ENCODE measurements at places on chromosomes 6 and 20.

DNA sequence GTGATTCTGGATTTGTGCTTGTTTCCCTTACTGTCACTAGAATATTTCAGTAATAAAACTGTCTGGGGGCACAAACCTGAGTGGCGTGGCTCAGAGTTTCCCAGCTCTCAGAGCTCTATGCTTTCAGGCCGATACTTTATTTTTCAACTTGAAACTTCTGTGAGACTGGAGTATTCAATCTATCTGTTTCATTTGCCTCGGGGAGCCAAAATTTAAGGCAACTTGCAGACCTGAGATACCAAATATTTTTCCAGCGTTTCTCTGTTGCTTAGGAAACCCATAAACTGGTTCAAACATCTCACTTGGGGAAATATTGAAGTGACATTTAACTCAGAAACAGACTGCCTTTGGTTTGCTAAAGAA is 74.7 kb downstream of the SOBP start:
- no peak for DNase-seq

DNA sequence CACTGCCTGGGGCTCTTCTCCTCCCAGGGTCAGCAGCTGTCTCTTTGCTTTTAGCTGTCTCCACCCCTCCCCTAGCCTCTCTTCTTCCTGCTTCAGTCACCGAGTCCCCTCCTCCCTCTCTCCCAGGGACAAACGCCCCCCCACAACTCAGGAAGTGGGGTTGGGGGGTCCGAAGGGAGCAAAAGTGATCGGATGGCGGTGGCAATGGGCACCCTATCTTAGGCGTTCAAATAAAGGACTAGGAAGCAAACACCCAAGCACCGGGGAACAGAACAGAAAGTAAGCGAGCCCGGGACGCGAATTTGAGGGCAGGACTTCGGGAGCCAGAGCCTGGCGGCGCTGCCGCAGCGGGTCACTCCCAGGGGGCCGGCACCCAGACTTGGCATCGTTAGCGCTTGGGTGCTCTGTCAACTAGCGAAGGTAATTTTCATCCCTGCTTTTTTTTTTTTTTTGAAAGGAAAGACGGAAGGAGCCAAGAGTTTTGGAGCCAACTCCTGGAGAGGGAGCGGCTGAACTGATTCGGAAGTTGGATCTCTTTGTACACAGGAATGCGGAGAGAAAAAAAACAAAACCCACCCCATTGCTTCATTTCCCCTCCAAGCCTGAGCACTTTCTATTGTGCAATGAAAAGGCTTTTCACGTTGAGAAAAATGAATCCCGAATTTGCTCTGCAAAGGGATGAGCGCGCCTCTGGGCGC is 815 bp upstream of the ITPR3 start:
- peak; percentile 63 for DNase-seq

GRCh38 chr6:111074311-111074710 is 13.0 kb upstream of the SLC16A10 start:
- no peak for DNase-seq

- DNase-seq, result no peak
These were observed 123.0 kb downstream of the FARS2 start for GRCh38 chr6:5384276-5384675.

GRCh38 chr20:63092660-63093215 is 86.0 kb upstream of the BHLHE23 start:
- peak; percentile 29 for DNase-seq

GRCh38 chr20:40309731-40310130 is 379.3 kb downstream of the MAFB start:
- no peak for DNase-seq

- DNase-seq, result peak; percentile 60
These were observed 130.6 kb upstream of the INSM1 start for GRCh38 chr20:20237093-20237959.

- no peak for DNase-seq
These were observed 33.1 kb downstream of the HBS1L start for GRCh38 chr6:135021310-135022049.

DNA sequence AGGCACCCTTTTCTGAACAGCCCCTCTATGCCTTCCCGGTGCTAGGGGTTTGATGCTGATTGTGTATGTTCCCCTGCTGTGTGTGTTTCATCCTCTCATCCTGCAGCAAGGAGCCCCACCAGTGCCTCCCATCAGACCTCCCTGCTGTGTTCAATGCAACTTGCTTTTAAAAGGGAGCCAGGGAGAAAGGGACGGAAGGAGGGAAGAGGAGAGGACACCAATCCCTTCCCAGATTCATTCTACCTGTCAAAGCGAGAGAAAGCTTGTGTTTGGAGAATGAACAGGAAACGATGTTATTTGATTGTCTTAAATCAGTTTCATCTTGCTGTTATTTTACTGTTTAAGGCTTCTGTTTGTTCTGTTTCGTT is 259.2 kb downstream of the ADGB start:
- DNase-seq, result peak; percentile 52

- DNase-seq, result no peak
These were observed 49.4 kb upstream of the CD83 start for GRCh38 chr6:14068133-14068532.

DNA sequence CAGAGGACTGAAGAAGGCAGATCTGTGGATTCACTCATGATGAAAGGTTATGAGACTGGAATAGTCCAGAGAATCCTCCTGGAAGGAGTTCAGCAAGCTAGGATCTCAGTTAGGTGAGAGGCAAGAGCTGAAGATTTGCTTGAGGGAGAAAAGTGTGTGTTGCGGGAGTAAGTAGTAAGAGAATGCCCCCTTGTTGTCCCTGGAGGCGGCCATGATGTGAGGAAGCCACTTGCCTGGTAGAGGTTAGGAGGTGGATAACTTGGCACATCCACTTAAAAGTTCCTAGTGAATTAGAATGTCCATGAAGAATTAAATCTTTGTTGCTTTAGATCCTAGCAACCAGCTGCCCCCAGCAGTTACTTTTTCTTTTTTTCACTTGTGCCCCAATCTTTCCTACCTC is 162.5 kb downstream of the MMS22L start:
- no peak for DNase-seq

GRCh38 chr6:95681736-95682135 is 104.4 kb downstream of the MANEA start:
- DNase-seq, result no peak

DNA sequence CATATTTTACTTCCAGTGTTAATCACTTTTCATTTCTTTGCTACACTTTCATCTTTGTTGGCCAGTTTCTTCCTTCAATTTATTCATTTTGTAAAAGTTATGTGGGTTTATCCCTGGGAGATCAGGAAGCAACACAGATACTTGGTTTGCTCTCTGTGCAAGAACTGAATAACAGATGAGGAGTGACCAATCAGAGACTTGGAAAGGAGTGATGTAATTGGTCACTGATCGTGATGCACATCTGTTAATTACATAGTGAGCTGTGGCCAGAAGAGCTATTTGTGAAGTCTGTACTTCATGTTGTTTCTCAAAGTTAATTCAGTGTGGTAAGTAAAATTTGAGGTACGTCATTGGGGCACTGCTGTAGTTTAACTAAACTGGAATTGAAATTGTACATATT is 21.3 kb downstream of the ANKRD6 start:
- no peak for DNase-seq

- DNase-seq, result no peak
These were observed 155.5 kb upstream of the RPS6KA2 start for GRCh38 chr6:166782520-166782919.

GRCh38 chr6:149729824-149730223 is 11.9 kb upstream of the LATS1 start:
- no peak for DNase-seq

DNA sequence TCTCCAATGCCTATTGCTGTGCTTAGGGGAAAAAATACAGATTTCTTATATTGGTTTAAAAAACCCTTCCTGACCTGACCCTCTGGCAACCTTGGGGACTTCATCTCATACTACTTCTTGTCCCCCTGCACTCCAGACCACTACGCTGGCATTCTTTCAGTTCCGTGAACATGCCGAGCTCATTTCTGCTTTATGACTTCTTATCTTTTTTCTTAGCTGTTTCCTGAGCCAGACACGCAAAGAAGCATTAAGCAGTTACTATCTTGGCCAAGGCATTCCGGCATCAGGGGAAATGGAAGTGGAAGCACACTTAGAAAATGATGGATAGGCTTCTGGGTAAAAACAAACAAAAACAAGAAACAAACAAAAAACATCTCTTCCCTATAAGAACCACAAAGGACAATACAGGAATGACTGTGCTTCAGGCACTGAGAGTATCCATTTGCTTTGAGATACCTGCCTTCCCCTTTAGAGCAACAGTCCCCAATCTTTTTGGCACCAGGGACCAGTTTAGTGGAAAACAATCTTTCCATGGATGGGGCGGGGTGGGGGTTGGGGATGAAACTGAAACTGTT is 4.4 kb upstream of the CCDC28A start:
- no peak for DNase-seq

DNA sequence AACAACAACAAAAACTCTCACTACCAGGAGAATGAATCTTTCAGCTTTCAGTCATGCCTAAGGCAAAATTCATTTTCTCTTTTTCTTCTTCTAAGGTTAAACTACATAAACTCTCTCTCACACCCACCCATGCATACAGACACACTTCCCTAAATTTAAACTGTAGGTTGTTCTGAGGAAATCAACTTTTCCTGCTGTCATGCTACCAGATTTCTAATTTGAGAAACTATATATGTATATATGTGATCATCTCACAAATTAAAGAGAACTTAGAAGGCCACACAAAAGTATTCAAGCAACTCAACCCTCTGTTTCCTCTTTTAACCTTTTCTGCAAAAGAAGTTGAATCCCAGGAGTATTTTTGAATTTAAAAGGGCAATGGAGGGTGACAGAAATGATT is 532.5 kb downstream of the KIF16B start:
- DNase-seq, result no peak

DNA sequence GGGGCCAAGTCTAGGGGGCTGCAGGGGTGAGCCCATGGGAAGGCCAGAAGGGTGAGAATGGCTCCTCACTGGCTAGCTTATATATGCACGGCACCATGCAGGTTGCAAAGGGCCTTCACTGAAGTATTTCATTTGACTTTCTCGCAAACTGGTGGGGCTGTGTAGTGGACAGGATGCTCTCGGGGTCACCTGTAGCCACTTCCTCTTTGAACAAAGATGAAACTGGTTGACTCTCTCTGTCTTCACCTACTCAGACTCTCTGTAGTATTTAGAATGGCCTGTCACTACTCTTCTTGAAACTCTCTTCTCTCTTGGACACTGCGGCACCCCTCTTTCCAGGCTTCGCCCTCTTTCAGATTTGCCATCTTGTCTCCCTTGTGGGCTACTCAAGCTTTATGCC is 560.5 kb downstream of the PKHD1 start:
- no peak for DNase-seq

DNA sequence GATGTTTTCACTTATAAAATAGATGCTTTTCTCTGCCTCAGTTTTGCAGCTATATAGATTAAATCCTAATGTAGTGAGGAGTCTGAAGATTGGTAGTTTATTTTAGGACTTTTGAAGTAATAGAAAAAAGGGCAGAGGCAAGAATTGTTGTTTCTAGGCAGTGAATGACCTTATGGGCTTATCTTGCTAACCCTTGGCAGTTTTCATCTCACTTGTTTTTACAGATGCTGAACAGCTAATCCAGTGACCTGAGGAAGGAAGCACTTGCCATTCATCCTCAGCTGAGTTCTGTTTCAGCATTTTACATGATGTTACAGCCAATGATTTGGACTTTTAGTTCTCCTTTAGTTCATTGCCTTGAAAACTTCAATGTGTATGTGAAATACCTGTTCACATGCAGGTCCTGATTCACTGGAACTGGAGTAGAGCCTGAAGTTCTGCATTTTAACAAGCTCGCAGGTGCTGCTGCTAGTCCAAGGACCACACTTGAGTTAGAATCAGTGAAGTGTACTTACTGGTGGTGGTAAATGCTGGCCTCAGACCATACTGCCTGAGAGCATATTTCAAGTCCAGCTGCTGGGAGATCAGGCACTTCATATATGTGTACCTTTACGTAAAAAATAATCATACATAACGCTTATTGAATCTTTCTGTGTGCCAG is 86.9 kb downstream of the TULP4 start:
- DNase-seq, result no peak

DNA sequence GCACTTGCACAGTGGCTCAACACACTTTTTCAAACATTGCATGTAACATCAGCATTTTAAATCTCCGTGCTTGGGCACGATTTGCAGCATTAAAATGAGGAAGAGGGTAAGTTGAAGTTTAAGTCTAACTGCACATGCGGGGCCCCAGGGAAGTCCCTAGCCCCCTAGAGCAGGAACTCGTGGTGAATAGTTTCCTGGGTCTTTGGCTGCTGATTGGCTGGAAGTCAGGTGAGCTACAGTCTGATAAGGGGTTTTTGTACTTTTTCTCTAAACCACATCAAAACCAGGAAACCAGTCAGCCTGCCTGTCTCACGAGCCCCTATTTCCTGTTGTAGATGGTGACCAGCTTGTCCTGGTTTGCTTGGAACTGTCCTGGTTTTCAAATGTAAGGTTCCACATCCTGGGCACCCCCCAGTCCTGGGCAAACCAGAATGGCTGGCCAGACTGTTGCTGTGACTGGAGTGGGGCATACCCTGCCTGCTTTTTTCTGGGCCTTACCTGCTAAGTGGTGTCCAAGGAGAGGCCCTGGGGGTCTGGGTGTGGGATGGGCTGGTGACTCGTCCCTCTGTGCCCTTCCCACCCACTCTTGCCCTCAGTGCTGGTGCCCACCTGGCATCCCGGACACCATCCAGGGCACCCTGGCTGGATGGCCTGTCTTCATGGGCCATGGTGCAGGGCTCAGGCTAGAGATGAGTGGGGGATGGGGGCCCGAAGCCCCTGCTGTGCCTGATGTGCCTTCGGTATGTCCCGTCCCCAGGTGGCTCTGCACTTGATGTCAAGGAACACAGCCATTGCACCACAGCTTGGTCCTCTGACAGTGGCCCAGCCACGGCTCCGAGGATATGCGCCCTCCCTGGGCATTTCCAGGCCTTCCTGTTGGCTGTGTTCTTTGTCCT is 31.8 kb downstream of the SUN5 start:
- peak; percentile 40 for DNase-seq

GRCh38 chr6:151914484-151914883 is 107.0 kb downstream of the ESR1 start:
- no peak for DNase-seq

GRCh38 chr20:49627329-49627761 is 59.4 kb upstream of the PTGIS start:
- no peak for DNase-seq

DNA sequence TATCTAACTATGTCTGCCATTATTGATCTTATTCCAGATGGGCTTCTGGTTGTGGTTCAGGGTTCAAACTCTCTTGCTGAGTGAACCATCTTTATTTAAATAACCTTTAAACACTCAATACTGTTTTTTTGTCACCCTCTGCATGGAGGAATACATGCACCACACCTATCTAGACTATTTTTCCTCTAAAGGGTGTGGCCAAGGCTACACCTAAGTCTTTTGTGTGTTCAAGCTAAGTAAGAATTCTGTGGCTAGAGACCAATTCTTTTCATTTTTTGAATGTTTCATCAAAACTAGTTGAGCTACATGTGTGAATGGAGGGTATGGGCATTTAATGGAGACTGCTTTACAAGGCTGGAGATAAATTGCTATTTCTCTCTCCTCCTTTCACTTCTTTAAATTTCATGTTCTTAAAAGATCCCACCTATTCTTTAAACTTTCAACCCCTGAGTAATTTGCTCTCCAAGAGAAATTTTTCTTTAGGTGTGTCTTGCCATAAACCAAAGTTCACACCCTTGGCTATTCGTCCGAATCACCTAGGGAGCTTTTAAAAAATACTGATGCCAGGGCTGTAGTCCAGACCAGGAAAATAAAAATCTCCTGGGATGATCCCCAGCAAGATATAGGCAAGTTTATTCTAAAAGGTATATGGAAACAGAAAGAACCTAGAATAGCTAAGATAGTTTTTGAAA is 24.8 kb upstream of the MBOAT1 start:
- no peak for DNase-seq

GRCh38 chr20:21355981-21356380 is 41.3 kb downstream of the NKX2-4 start:
- no peak for DNase-seq

GRCh38 chr6:144055121-144055931 is 40.0 kb downstream of the SF3B5 start:
- no peak for DNase-seq

Data from ecto neural progenitor cell (in vitro differentiated cells).